Stimulated activated CD8-positive, alpha-beta memory T cell treated with anti-CD3 and anti-CD28 coated beads, Interleukin-7, amount 100 ng/mL, for 48 hours (primary cell): ENCODE measurements at places on chromosomes 5 and 9.

DNA sequence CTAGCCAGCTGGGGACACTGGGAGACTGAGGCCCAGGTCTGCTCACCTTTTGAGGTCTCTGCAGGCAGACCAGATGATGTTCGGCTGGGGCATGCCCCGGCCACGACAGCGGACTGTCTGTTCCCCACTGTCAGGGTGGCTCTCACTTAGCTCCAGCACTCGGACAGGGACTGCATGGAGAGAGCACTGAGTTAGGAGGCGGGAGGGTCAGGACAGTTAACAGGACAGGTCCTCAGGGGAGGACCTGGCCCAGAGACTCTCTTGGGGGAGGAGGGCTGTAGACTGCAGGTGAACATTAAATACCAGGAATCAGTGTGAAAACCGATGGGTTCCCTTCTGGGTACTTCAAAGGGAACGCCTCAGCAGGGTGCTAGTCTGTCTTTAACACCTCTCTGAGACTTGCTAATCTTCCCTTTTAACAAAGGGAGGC, 25.1 kb downstream of the PDGFRB start:
- DNase-seq: no peak

GRCh38 chr5:90424245-90424644, 14.7 kb upstream of the CETN3 start:
- DNase-seq: no peak

GRCh38 chr5:144742361-144742760, 571.7 kb downstream of the KCTD16 start:
- DNase-seq: no peak

- DNase-seq: no peak
Measured at GRCh38 chr5:73135429-73136054, 15.2 kb downstream of the TMEM171 start.

- DNase-seq: no peak
Measured at GRCh38 chr5:178150977-178151734, 2.5 kb downstream of the NHP2 start.

DNA sequence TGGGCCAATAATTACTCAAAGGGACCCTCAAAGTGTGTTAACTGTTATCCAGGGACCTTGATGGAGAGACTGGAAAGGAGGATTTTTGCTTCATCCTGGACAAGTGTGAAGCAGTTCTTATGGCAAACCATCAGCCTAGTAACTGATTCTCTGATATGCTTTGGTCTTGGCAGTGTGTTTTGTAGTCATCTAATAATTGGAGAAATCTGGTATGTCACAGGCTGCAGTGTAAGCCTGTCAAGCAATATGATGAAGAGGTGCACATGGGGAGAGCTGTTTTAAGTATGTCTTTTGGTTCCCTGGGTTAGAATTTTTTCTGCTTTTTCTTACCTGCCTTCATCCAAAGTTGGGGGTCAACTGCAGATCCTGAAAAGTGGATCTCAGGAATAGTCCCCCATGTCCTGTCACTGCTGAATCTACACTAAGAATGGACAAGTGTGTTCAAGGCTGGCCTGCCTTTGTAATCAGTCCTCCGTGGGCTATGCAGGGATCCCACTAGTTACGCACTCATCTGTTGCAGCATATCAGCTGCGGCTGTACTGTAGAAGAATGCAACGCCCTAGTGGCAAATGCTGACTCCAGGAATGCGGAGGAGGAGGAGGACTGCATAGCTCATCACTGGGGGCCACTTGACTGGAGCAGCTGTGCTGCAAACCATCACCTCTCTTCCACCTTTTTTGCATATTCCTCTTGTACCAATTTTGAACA, 1.9 kb downstream of the SPTAN1 start:
- DNase-seq: no peak

GRCh38 chr5:87081511-87082372, 185.9 kb upstream of the RASA1 start:
- no peak for DNase-seq
